Right cardiac atrium (tissue), 5 donors: ENCODE measurements at places on chromosomes 4 and X. TPM values are rescaled to one million over a fixed set of nuclear protein-coding genes. Genes with fewer than 3 reads are reported as not detected.

GRCh38 chrX:150200820-150201287 is 162.3 kb upstream of the MAMLD1 start:
- no peak for DNase-seq

DNA sequence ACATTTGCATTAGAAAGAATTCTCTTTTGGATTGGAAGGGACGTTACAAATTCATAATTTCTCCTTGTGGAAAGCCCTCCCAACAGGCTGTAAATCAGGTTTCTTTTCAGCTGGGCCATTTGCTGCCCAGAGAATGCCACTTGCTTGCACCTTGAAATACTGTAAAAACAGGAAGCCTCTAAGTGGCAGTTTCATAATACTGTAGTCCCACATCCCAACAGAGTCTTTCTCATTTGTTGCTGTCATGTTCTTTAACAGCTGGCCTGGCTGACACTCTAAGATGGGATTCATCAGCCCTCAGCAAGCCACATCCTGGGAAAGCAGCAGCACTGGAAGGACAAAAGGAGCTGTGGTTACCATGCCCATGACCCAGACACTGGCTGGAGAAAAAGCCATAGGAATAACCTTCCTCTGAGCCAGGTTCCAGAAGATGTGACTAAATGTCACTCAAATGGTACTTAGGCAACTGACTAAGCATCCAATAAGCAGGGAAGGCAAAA is 221.9 kb upstream of the MBNL3 start:
- no peak for DNase-seq

GRCh38 chr4:110878413-110878812 is 255.5 kb upstream of the PITX2 start:
- no peak for DNase-seq

- DNase-seq: peak; percentile 89
These were observed at the start of gene MAMLD1 for GRCh38 chrX:150362599-150363481. Gene MAMLD1 (plus strand): TSS chrX:150363317. CDS start chrX:150445517, 82,200 bp downstream.

DNA sequence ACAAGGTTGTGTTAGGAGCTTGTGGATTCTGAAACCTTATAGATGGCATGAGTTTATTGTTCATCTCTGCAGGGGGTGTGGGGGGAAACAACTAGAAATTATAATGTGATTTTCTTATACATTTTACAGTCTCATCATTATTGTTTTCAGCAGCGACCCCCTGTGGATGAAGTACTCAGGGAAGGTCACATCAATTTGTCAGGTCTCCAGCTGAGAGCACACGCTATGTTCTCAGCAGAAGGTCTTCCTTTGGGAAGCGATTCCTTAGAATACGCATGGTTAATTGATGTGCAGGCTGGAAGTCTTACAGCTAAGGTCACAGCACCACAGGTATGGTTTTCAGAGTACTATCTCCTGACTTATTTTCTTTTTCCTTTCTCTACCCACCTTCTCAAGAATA is 72.2 kb downstream of the BLTP1 start:
- no peak for DNase-seq

DNA sequence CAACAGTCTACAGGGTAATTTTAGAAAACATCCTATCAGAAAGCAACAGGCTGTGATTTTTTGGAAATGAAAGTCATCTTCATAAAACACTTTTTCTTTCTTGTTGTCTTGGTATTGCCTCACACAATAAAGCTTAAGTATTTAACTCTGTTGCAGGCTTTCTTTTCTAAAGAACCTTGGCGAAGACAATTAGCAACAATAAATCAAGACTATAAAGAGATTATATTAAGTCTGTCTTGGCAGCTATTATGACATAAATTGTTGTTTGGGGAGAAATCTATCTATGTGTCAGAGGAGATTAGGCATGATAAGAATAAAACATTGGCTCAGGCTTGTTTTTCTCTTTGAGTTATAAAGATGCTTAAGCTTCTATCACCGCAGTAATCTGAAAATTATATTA is 1774.8 kb downstream of the ARAP2 start:
- no peak for DNase-seq

DNA sequence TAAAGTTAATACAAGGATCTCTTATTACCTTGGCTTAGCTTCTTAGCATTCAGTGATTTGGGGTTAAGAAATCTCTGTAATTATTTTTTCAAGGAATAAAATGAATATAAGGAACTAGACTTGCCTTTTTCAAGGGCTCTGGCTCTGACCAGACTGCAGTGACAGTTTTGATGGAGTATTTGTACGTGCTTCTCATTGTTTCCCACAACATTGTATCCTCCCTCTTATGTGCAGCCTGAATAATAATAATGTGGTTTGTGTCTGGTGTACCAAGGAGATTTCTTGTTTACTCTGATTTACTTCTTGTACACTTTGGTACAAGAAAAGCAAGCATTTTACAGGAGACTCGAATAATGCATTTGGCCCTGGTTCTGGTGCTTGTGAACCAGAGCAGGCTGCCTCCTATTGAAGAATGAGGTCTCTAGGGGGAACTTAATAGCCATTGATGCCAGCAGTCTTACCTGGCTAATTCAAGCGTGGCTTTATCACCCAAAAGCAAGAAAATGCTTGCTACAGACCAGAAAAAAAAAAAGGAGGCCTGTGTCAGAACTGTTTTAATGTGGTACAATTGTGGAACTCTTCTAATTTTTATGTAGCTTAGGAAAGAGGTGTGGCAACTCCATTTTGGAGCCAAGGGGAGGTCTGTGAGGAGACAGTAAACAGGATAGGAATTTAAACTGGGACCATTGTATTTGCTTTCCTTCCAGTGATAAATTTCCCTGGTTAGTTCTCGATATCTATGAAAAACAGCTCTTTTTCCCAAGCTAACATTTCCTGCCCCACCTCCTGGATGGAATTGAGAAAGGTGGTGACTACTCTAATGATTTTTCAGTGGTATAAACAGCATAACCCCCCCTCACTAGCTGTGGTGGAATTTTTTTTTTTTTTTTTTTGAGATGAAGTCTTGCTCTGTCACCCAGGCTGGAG is 5.6 kb downstream of the OTC start:
- DNase-seq: no peak

- DNase-seq: no peak
These were observed 395.2 kb downstream of the MID1IP1 start for GRCh38 chrX:39196192-39197102.

- DNase-seq: no peak
These were observed 84.6 kb upstream of the GUCY1A1 start for GRCh38 chr4:155582041-155582440.

DNA sequence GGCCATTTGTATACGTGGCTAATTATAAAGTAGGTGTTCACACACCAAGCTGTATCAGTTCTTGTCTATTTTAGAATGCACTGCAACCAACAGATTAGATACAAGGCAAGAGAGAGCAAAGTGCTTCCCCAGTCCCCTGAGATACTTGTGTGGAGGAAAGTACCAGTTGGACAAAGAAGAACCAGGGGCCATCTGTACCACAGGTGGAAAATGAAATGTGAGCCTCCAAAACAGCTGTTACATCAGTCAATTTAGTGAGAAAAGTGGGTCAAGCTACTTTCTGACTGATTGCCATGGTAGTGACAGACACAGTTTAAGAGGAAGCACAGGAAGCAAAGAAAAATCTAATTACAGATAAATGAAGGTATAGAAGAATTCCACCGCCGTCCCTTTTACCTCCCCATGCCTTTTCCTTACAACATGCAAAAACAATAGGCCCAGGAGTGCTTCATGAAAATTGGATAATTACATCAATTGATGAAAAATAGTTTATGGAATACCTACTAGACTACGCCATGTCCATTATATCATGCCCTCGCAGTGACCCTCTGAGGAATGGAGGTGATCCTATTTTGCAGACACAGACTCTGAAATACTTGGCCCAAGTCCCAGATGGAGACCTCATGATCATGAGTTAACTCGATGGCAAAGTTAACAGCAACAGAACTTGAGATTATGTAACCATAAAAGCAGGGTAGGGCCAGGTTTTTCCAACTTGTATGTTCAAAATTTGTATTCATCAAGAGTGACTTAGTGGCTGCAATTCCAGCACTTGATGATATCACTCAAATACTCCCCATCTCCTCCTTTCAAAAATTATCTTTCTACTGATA is 15.8 kb downstream of the SMPX start:
- DNase-seq: no peak

GRCh38 chr4:22645481-22646182 is 47.1 kb upstream of the GBA3 start:
- DNase-seq: no peak

DNA sequence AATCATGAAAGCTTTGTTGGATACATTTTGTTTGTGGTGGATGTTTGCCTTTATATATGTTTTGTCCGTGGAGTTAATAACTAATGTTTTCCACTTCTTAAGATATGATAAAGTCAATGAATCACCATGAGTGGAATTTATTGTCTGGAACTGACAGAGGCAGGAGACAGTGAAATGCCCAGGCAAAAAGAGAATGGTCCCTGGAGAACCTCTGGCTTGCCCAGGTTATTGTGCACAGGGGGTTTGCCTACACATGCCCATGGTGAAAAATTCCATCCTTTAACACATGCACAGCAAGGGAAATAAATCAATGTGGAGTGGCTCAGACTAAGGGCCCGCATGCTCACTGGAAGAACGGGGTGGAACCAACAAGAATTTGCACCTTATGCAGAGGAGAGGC is 964.3 kb upstream of the GRIA3 start:
- no peak for DNase-seq

DNA sequence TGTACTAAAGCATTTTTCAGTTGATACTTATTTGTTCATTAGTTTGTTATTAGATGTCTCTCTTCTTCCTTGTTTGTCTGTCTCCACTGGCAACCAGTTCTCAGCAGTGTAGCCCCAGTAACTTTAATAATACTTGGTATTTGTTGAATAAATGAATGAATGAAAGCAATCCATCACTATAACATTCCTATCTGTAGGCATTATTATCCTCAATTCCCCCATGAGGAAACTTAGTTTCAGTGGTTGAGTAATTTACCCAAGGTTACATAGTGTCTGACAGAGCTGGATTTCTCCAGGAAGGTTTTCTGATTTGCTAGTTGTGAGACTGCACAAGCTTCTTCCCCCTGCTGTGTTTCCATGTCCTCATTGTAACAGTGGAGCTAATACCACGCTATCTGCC is 27.8 kb upstream of the MAOB start:
- no peak for DNase-seq

GRCh38 chrX:15594371-15594770 is 6.4 kb downstream of the ACE2 start:
- DNase-seq: no peak

- DNase-seq: peak; percentile 62
These were observed 97.8 kb downstream of the PARM1 start for GRCh38 chr4:75030649-75031235.

GRCh38 chr4:134628066-134628465 is 426.5 kb upstream of the PABPC4L start:
- DNase-seq: no peak

The SAGE1 gene
- not detected for polyA plus RNA-seq

The IQSEC2 gene
- 15.1 TPM for polyA plus RNA-seq

The SOD3 gene
- polyA plus RNA-seq: 59.2 TPM

The PDK3 gene
- 8.3 TPM for polyA plus RNA-seq

The NLRP2B gene
- 0.02 TPM for polyA plus RNA-seq

The CFAP99 gene
- not detected for polyA plus RNA-seq

The GSX2 gene
- not detected for polyA plus RNA-seq
